K562 (cell line): ENCODE measurements at places on chromosomes 12 and 14.
A peak's percentile ranks its signal among the peaks of the same experiment; 100 is the strongest.

- DNase-seq: no peak
Measured at GRCh38 chr12:52126050-52126604, 46.6 kb downstream of the SMIM41 start.

- DNase-seq: no peak
Measured at GRCh38 chr14:102929241-102930137, 7.0 kb downstream of the AMN start.

DNA sequence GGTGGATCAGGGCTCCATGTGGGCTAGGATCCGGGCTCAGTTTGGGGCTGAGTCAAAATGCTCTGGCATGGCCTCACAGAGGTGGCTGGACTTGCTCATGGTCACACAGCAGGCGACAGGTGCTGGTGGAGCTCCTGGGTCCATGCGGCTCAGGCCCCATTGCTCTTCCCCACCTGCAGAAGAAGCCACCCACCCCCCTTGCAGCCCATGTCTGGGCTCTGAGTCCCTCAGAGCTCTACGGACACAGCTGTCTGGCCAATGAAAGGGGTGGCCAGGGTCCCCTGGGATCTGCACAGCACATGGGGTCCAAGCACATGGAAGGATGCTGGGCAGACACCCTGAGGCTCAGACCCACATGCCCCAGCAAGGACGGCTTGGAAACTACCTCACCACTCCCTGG, 17.0 kb upstream of the C14orf180 start:
- no peak for DNase-seq

DNA sequence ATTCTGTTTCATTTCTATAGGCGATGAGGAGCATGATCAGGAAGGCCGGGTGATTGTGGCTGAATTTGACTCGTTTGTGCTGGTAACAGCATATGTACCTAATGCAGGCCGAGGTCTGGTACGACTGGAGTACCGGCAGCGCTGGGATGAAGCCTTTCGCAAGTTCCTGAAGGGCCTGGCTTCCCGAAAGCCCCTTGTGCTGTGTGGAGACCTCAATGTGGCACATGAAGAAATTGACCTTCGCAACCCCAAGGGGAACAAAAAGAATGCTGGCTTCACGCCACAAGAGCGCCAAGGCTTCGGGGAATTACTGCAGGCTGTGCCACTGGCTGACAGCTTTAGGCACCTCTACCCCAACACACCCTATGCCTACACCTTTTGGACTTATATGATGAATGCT, 1.9 kb downstream of the APEX1 start:
- no peak for DNase-seq

- DNase-seq: no peak
Measured at GRCh38 chr12:120800665-120801064, 75.0 kb downstream of the ACADS start.

GRCh38 chr14:35557221-35557747, 23.3 kb downstream of the INSM2 start:
- no peak for DNase-seq

- DNase-seq: no peak
Measured at GRCh38 chr14:74568911-74569310, 43.1 kb downstream of the LTBP2 start.

DNA sequence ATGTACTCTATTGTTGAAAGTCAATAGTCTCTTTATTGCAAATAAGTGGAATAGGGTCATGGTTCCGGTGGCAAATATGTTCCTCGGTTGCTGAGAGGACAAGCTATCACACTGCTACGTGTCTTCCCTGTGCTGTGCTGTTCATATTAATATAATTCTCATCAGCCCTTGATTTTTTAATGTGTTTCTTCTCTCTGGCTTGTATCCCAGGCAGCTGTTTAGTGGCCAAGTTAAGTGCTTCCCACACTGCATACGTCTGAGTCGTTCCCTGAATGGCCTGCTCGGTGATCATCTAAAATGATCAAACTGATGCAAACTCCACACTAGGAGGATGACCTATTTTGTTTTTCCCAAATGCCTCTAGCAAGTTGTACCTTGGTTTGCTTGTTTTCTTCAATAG, 186.4 kb downstream of the ANO6 start:
- no peak for DNase-seq

GRCh38 chr12:131330106-131330815, 376.6 kb downstream of the ADGRD1 start:
- DNase-seq: no peak

GRCh38 chr14:76844223-76844622, 18.0 kb downstream of the LRRC74A start:
- peak; percentile 11 for DNase-seq

GRCh38 chr14:68894802-68895703, 84.0 kb downstream of the ACTN1 start:
- DNase-seq: no peak

GRCh38 chr12:39413836-39414771, 28.8 kb downstream of the KIF21A start:
- DNase-seq: no peak

DNA sequence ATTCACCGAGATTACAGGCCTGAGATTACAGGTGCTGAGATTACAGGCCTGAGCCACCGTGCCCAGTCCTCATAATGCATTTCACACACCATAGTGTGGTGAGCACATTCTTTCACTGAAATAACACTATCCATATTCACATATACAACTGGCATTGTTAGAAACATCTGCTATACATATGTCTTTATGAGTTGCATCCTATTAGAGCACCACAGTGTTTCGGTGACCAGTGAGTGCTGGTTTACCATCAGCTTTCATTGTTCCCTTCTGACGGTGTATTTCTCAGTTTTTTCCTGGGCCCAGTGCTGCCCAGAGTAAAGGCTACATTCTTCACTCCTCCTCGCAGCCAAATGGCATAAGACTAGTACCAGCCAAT, 96.2 kb upstream of the FGD4 start:
- no peak for DNase-seq

GRCh38 chr12:7146228-7146627, 16.1 kb downstream of the CLSTN3 start:
- DNase-seq: no peak

GRCh38 chr14:29521526-29522137, 406.0 kb downstream of the PRKD1 start:
- DNase-seq: no peak

GRCh38 chr12:103840462-103840875, 565 bp downstream of the NT5DC3 start:
- peak; percentile 58 for DNase-seq

DNA sequence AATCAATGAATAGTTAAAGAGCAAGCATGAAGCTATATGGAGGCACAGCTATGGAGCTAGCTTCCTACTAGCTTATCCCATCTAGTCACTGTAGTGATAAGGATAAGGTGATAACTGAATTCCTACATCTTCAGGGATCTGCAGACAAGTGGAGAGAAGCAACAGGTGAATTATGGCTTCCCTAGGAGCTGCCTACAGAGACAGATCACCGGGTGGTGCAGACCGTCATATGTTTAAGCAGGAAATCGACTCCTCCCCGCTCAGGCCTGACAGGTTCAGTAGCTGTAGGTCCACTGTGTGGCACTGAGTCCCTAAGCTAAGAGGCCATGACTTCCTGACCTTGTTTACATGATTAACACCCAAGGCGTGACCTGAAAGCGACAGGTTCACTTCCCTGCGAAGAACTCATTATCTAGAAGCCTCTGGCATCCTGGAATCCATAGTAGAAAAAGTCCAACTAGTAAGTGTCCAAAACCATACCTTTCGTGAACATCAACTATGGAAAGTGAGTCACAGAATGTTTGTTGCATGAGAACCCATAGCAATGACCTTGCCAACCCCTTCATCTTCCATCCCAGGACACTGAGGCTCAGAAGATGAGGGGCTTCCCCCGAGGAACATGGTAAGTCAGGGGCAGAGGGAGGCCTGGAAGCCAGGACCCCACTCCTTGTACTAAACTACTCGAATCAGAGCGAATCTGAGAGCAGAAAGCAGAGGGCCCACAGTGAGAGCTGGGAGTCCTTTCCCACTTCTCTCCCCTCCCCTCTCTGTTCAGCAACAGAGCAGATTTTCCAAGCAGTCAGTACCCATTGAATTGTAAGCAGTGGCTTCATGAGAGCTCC, 75.4 kb upstream of the CCND2 start:
- no peak for DNase-seq

DNA sequence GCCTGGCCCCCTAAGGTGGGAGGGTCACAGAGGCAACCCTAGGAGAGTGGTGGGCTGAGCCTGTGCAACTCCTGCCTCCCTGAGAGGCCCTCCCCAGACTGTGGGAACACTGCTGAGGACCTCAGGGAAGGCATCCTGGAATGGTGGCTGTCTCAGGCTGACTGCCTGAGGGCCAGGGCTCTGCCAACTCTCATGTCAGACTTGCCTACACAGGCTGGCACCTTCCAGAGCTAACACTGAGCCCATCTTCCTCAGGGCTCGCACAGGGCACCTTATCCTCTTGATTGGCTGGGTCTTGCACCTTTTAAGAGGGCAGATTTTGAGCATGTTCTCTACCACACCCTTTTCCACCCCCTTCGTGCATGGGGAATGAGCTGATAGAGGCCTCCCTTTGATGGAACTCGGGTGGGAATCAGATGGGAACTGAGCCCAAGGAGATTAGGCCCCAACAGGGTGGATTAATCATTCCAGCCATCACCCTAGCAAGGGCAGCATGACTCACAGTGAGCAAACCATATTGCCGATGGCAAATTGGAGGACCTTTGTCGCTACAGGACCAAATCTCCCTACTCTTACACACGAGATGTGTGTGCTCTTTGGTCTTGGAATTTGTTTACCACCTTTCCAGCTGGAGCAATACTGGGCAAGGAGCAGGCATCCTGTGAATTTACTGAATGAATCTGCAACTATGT, 702.8 kb downstream of the VRK1 start:
- no peak for DNase-seq

DNA sequence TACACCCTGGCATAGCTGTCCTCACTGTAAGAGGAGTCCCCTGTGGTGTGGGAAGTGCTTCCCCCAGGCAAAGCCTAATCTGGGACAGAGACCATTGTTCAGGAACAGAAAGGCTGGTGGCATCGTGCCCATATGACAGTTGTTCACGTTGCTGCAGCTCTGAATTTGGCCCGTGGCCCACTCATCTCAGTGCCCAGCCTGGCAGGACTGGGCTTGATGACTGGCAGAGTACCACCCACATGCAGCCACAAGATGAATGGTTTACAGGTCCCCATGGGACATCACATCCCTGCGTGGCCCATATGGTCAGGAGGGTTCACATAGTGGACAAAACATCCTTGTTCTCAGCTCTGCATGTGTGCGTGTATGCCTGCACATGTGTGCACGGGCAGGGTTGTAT, 17.5 kb downstream of the IQSEC3 start:
- no peak for DNase-seq
